Esophagus mucosa (tissue), 1 donor: ENCODE measurements at places on chromosomes 5 and 9.

DNA sequence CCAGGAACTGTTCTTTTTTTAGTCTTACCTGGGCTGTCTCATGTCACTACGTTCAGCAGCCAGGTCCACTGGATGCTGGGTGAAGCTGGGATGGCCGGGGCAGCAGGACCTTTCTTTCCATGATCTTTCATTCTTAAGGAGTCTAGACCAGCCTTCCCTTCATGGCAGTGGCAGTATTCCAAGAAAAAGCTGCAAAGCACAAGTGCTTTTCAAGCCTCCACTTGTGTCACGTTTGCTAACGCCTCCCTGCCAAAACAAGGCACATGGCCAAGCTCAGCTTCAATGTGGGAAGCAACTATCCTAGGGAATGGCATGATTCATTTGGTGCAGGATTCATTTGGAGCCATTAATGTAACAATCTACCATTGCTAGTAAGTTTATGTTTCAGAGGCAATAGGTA lies 94.8 kb downstream of the RCL1 start:
- peak; percentile 48 for ATAC-seq

GRCh38 chr5:83745816-83746215 lies 25.2 kb upstream of the HAPLN1 start:
- ATAC-seq: no peak

GRCh38 chr5:103101079-103101750 lies 18.7 kb downstream of the GIN1 start:
- no peak for ATAC-seq

DNA sequence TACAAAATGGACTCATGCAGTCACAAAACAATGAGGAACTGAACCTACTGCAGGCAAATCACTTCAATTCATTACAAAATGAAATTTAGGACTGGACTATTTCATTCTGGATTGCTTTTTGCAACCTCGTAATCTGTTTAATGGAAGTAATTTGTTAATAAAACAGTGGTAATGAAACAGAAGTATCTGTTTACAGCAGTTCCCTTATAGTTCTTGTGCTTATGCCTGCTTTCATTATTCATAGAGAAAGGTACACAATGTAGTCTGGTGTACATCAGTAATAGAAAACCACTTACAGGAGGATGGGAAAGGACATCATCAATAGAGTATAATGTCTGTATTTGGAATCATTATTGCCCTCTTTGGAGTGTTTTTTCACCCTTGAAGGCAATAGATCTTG lies 389.2 kb upstream of the NUDT12 start:
- ATAC-seq: no peak

DNA sequence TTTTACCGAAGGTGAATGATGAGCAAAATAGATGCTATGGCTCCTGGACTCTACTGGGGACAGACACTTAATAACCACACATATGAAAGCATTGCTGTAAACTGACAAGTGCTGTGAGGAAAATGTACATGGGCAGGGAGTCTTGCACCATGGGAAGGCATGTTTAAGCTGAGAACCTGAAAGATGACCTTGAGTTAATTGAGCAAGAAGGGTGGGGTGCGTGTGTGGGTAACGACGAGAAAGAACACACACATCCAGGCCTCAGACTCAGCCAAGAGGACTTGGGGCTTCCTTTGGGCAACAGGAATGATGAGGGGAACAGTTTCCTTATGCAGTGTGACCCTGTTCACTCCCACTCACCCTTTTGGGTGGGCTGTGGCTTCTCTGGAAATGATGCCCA lies 73.1 kb downstream of the HSPA4 start:
- ATAC-seq: peak; percentile 66

DNA sequence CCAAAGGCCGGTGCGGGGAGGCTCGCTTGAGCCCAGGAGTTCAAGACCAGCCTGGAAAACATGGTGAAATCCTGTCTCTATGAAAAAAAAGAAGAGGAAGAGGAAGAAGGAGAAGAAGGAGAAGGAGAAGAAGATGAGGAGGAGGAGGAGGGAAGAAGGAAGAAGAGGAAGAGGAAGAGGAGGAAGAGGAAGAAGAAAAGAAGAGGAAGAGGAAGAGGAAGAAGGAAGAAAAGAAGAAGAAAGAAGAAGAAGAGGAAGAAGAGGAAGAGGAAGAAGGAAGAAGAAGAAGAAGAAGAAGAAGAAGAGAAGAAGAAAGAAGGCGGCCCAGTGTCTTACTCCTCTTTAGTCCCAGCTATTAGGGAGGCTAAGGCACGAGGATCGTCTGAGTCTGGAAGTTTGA lies 44.8 kb upstream of the XPA start:
- no peak for ATAC-seq

DNA sequence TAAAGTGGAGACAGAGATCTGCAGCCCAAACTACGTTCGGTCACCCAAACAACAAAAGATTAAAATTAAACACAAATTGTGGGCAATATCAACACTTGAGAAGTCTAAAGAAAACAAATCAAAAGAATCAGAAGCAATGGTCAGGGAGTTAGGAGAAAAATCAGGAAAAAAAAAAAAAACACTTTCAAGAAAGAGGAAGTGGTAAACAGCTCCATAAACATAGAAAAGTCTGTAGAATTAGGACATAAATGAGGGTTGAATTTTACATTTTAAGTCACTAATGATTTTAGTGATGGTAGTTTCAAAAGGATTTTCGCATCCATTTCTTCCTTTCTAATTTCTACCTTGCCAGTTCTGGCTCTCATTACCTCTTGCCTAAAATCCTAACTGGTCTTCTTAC lies 10.1 kb downstream of the RNF145 start:
- no peak for ATAC-seq

DNA sequence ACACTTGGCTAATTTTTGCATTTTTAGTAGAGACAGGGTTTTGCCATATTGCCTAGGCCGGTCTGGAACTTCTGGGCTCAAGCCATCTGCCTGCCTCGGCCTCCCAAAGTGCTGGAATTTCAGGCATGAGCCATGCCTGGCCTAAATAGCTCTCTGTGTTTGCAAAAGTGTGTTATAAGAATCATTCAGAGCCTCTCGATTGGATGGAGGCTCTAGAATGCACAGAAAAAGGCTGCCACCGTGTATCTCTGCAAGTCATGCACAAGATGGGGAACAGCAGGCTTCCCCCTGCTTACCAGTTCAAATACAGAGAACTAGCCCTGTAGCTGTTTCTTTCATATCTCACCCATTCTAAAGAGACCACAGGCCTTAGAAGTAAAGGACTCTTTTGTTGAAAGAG lies 28.3 kb downstream of the FXN start:
- no peak for ATAC-seq

DNA sequence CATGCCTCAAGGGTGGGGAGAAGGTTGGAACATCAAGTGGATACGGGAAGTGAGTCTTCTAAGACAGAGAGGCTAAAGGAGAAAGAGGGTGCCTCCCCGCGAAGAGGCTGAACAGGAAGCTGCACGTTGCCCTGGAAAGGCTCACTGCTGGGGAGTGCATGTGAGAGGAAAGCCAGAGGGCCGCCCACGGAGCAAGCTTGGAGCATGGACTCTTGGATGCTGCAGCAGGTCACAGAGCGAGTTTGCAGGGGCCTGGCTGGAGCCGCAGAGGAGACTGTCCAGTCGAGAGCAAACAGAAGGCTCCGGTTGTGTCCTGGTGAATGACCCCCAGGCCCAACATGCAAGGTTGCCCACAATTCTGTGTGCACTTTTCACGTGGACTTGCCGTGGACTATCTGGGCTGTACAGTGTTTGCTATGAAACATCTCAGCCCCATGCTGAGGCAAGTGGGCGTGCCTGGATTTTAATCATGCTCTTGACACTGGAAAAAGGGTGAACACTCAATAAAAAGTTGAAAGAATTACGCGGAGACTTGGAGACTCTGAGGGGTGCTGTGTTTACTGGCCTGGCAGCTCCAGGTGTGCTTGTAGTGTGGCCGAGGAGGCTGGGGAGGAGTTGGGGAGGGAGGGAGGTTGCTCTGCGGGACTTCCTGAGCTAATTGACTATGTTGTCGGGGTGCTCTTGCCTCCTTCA lies 54.5 kb upstream of the GARNL3 start:
- ATAC-seq: no peak

GRCh38 chr9:123382653-123383511 lies 26.9 kb downstream of the CRB2 start:
- ATAC-seq: no peak

GRCh38 chr5:30392897-30393296 lies 800.6 kb upstream of the CDH6 start:
- no peak for ATAC-seq

GRCh38 chr9:68999393-69000105 lies 14.4 kb downstream of the PRKACG start:
- peak; percentile 82 for ATAC-seq

DNA sequence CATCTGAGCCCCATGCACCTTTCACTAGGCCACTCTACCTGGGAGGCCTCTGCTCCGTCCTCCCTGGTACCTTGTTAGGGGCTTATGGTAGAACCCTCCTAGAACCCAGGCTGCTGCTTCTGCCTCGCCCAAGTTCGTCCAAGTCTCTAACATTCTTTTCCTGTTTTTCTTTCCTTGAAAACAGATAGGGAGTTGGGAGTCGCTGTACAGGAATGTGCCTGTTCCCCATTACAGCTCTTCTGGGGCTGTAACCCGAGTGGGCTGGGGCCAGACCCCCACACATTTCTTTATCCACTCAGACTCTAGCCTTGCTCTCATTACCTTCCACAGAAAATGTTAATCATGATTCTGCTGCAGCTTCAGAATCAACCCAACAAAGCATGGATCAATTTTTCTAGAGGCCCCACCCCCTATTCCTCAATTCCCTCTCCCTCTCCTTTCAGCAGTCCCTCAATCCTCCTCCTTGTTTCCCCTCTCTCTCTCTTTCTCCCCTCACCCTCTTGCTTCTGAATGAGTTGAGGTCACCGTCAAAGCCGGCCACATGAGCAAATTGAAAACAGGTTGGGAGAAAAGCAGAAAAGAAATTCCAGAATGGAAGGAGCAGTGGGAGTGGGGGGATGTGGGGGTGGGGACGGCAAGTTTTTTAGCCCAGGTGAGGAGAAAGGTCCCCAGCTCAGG lies 193.8 kb upstream of the TRIM32 start:
- no peak for ATAC-seq

GRCh38 chr5:143828710-143829109 lies 16.7 kb downstream of the HMHB1 start:
- ATAC-seq: no peak

DNA sequence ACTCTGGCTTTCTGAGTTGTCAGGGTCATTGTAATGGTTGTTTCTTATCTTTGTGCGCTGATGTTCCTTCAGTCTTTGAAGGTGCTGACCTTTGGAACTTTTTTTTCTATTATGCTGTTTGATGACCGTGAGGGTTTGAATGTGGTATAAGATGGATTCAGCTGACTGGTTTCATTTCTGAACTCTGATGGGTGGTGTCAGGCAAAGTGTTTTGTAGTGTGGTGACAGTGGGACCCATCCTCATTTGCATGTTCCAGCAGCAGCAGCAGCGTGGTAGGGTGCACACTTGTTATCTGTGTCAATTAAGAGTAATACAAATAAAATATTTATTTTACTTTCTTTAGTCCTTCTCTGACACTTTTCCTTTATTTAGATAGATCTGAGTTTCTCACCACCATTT lies 227.7 kb upstream of the PRR16 start:
- no peak for ATAC-seq

DNA sequence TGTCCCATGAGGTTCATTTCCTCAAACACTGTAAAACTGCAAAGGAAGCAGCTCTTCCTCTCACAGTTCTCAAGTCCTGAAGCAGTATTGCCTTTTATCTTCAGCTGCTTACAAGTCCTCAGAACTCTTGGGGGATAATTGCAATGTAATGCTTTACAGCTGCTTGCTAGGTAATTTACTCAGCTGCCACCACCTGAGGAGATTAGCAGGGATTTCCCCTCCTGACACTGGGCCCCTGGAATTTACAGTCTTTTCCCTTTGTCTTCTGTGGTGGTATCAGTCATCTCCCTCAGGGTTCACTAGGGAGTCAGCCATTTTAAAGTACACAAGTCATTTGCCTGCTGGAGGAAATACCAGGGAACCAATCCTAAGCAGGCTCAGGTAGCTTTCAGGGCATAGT lies 754.3 kb upstream of the GRAMD2B start:
- peak; percentile 98 for ATAC-seq

GRCh38 chr5:18111906-18112465 lies 477.7 kb downstream of the TAF11L14 start:
- no peak for ATAC-seq

- no peak for ATAC-seq
These were observed 115.0 kb downstream of the KIAA1958 start for GRCh38 chr9:112601636-112602035.

DNA sequence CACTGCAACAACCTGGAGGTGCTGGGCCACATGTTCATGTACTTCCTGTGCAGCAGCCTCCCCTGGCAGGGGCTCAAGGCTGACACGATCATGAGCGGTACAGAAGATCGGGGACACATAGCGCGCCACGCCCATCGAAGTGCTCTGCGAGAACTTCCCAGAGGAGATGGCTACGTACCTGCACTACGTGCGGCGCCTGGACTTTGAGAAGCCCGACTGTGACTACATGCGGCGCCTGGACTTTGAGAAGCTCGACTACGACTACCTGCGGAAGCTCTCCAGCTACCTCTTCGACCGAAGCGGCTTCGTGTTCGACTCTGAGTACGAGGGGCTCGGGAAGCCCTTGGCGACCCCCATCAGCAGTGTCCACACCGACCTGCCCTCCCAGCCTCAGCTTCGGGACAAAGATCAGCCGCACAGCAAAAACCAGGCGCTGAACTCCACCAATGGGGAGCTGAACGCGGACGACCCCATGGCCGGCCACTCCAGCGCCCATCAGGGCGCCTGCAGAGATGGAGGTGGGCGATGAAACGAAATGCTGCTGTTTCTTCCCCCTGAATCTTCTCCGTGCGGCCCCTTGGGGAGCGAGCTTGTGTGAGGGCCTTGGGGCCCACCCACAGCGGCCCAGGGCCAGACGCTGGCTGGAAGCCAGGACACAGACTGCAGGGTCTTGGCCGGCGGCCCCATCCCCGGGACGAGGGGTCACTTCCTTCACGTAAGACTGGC lies 56.5 kb downstream of the JAK2 start:
- no peak for ATAC-seq

DNA sequence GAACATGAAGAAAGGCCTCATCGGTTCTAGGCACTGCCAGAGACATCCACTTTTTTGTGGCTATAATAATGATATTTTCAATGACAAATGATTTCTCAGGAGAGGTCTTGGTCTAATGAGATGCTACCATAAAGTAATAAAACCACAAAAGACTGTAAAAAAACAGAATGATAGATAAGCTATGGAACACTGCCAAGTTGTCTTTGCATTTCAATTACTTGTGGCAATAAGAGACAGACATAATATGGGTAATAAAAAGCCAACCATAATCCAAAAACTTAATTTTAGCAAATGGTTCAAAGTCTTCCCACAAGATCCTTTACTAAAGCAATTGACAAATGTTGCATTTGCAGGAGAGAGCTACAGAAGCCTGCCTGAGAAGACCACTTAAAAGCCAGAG lies 292.5 kb downstream of the ATPSCKMT start:
- ATAC-seq: no peak

GRCh38 chr9:80632041-80632440 lies 1057.3 kb downstream of the TLE1 start:
- no peak for ATAC-seq

- peak; percentile 66 for ATAC-seq
These were observed 21.2 kb upstream of the IL17B start for GRCh38 chr5:149400304-149400703.

GRCh38 chr9:38075272-38075671 lies 6.2 kb upstream of the SHB start:
- ATAC-seq: no peak
